ENCODE measurements at places on chromosomes 2 and 18. TPM values are rescaled to one million over a fixed set of nuclear protein-coding genes. Genes with fewer than 3 reads are reported as not detected.

DNA sequence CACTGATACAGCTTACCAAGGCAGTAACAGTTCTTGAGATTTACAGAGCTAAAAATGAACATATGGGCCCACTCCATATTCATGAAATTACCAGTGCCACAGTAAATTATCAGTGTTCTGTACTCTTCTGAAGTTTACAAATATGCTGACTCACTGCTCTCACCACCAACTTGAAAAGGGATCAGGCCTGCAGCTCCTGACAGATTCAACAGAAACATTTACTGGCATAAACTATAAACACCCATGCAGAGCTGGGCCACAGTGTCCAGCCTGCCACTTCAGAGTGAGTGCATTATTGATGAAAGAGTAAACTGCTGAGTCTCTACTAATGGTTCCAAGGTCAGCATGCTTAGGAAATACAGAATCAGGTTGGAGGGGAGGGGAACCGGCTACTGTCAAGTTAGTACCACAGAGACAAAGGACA is 83.1 kb downstream of the FARSB start:
- H3K27me3 ChIP-seq = no peaks in the 10 kb centered on the region
- H3K36me3 ChIP-seq = peaks cover 28% of the 10 kb centered on the region
- H3K4me1 ChIP-seq = peaks cover 12% of the 10 kb centered on the region
- no peak overlapping the region for H3K4me3 ChIP-seq
- peak overlapping the region; percentile 10 for H3K27ac ChIP-seq

Gene DLGAP1
- not detected for total RNA-seq

DNA sequence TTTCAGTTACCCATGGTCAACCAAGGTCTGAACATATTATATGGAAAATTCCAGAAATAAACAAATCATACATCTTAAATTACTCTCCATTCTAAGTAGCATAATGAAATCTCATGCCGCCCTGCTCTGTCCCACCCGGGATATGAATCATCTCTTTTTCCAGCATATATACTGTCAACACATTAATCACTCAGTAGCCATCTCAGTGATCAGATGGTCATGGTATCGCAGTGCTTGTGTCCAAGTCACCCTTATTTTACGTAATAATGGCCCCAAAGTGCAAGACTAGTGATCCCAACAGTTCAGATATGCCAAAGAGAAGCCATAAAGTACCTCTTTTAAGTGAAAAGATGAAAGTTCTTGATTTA is 43.8 kb downstream of the OSBPL6 start:
- peaks cover 9% of the 10 kb centered on the region for H3K27me3 ChIP-seq
- no peak for DNase-seq
- H3K4me3 ChIP-seq = no peak overlapping the region
- H3K4me1 ChIP-seq = no peaks in the 10 kb centered on the region
- no peak overlapping the region for H3K27ac ChIP-seq

GRCh38 chr2:207612714-207613113 is 12.5 kb downstream of the METTL21A start:
- H3K27ac ChIP-seq = no peak overlapping the region
- peaks cover 46% of the 10 kb centered on the region for H3K36me3 ChIP-seq
- no peak for DNase-seq
- H3K4me3 ChIP-seq = no peak overlapping the region
- H3K27me3 ChIP-seq = no peaks in the 10 kb centered on the region
- H3K4me1 ChIP-seq = peaks cover 6% of the 10 kb centered on the region

DNA sequence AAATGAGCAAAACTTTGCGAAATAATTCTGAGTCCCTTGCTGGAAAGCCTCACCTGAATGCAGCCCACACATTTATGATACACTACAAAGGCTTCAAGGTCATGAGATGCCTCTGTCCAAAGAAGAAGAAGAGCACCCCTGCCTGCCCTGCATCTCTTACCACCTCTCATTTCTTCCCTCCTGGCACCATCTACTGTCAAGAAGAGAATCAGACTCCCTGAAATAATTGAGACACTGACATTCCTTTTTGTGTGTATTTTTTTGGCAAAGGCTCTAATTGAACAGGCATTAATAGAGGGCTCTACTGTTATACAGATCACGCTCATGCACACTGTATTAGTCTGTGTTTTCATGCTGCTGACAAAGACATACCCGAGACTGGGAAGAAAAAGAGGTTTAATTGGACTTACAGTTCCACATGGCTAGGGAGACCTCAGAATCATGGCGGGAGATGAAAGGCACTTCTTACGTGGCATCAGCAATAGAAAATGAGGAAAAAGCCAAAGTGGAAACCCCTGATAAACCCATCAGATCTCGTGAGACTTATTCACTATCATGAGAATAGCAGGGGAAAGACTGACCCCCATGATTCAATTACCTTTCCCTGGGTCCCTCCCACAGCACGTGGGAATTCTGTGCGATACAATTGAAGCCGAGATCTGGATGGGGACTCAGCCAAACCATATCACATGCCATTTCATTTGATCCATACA is 176.3 kb downstream of the ALPK2 start:
- H3K27me3 ChIP-seq = peaks cover 25% of the 10 kb centered on the region
- H3K27ac ChIP-seq = no peak overlapping the region
- DNase-seq = no peak
- no peak overlapping the region for H3K4me3 ChIP-seq
- no peaks in the 10 kb centered on the region for H3K4me1 ChIP-seq

GRCh38 chr2:200125444-200126284 is 170.3 kb downstream of the MAIP1 start:
- no peak for DNase-seq
- H3K36me3 ChIP-seq = no peaks in the 10 kb centered on the region
- no peak overlapping the region for H3K27ac ChIP-seq
- no peaks in the 10 kb centered on the region for H3K4me1 ChIP-seq
- H3K4me3 ChIP-seq = no peak overlapping the region
- H3K27me3 ChIP-seq = peaks cover 11% of the 10 kb centered on the region

GRCh38 chr2:26649322-26649721 is 8.2 kb upstream of the CIB4 start:
- no peaks in the 10 kb centered on the region for H3K4me1 ChIP-seq
- H3K4me3 ChIP-seq = no peak overlapping the region
- peak; percentile 18 for DNase-seq
- H3K36me3 ChIP-seq = no peaks in the 10 kb centered on the region
- H3K27ac ChIP-seq = no peak overlapping the region
- H3K27me3 ChIP-seq = peaks cover 43% of the 10 kb centered on the region

- H3K36me3 ChIP-seq = peaks cover 43% of the 10 kb centered on the region
- no peak overlapping the region for H3K4me3 ChIP-seq
- H3K27ac ChIP-seq = no peak overlapping the region
- DNase-seq = peak; percentile 63
- peaks cover 28% of the 10 kb centered on the region for H3K4me1 ChIP-seq
Observed at GRCh38 chr18:79912409-79912991, 39.0 kb downstream of the SLC66A2 start.

Gene KIF5C
- 18.3 TPM for total RNA-seq

GRCh38 chr2:216082805-216083204 is 1.1 kb downstream of the TMEM169 start:
- H3K4me1 ChIP-seq = peaks cover 58% of the 10 kb centered on the region
- peak overlapping the region; percentile 87 for H3K4me3 ChIP-seq
- H3K27ac ChIP-seq = peak overlapping the region; percentile 58
- H3K36me3 ChIP-seq = peaks cover 8% of the 10 kb centered on the region

Gene PTMA
- total RNA-seq = 1,489 TPM
